ENCODE measurements at places on chromosomes 2 and 18. TPM values are rescaled to one million over a fixed set of nuclear protein-coding genes. Genes with fewer than 3 reads are reported as not detected.

SLC4A5 gene
- 0.11 TPM for total RNA-seq

MSH6 gene
- total RNA-seq: 25.5 TPM

ARHGAP25 gene
- total RNA-seq: 15.0 TPM

AFF3 gene
- total RNA-seq: not detected

PSMA8 gene
- not detected for total RNA-seq

TRPM8 gene
- total RNA-seq: not detected

MTCL1 gene
- 4.6 TPM for total RNA-seq

HOXD13 gene
- total RNA-seq: under 0.01 TPM

SLC23A3 gene
- 0.54 TPM for total RNA-seq

SLC30A3 gene
- total RNA-seq: 21.2 TPM

TEX44 gene
- total RNA-seq: not detected

SP110 gene
- 3.8 TPM for total RNA-seq

SETBP1 gene
- total RNA-seq: 5.1 TPM

TTN gene
- total RNA-seq: 3.4 TPM

ATG16L1 gene
- 33.3 TPM for total RNA-seq

SLC4A3 gene
- total RNA-seq: 0.26 TPM

PRSS56 gene
- total RNA-seq: not detected

SGPP2 gene
- total RNA-seq: not detected

IL1R2 gene
- total RNA-seq: 0.33 TPM

C2orf78 gene
- not detected for total RNA-seq

HTR2B gene
- 1.5 TPM for total RNA-seq

PCARE gene
- total RNA-seq: not detected

UBR3 gene
- total RNA-seq: 45.6 TPM

CHRND gene
- total RNA-seq: not detected

CCDC121 gene
- 2.0 TPM for total RNA-seq

MALL gene
- total RNA-seq: 11.7 TPM

C2orf80 gene
- not detected for total RNA-seq

UGT1A6 gene
- not detected for total RNA-seq

NEDD4L gene
- 9.7 TPM for total RNA-seq

HS1BP3 gene
- 20.9 TPM for total RNA-seq

ANKRD62 gene
- total RNA-seq: under 0.01 TPM

SERPINB3 gene
- not detected for total RNA-seq

POTEJ gene
- 0.26 TPM for total RNA-seq

GREB1 gene
- total RNA-seq: 0.26 TPM

UGT1A4 gene
- not detected for total RNA-seq

Measured in dermis lymphatic vessel endothelial cell (primary cell).